ENCODE measurements at places on chromosomes 7 and 10.

GRCh38 chr7:45163692-45164052 is 6.1 kb downstream of the RAMP3 start:
- DNase-seq: no peak

DNA sequence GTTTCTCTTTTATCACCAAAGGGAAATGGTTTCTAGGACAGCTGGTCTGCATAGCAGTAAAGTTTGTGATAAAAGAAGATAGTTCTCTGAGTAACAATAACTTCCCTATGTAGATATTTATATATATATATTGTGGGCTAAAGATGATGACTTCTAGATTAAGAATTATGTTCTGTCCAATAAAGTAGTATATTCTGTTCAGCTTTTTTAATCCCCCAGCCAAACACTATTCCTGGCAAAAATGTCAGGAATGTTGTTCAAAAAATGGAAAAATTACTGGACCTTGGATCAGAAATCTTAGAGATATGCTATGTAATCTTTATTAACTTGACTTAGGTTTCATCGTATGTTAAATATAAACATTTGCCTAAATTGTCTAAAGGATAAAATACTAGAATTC is 136.3 kb upstream of the GNAI1 start:
- no peak for DNase-seq

DNA sequence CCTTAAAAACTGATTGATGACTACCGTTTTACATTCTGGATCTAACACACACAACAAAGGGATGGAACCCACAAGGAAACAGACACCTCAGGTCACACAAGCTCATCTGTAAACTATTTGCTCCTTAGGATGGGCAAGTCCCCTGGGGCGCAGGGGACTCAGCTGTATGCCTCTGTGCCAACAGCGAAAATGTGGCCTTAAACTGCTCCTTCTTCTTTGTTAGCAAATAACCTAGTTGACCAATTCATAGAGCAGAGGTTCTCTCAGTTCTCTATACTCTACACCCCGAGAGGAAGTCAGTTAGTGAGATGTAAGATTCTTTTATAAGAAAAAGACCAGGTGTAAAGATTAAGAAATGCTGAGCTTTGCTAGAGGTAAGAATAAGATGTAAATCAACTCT is 181.9 kb upstream of the PRSS58 start:
- DNase-seq: no peak

DNA sequence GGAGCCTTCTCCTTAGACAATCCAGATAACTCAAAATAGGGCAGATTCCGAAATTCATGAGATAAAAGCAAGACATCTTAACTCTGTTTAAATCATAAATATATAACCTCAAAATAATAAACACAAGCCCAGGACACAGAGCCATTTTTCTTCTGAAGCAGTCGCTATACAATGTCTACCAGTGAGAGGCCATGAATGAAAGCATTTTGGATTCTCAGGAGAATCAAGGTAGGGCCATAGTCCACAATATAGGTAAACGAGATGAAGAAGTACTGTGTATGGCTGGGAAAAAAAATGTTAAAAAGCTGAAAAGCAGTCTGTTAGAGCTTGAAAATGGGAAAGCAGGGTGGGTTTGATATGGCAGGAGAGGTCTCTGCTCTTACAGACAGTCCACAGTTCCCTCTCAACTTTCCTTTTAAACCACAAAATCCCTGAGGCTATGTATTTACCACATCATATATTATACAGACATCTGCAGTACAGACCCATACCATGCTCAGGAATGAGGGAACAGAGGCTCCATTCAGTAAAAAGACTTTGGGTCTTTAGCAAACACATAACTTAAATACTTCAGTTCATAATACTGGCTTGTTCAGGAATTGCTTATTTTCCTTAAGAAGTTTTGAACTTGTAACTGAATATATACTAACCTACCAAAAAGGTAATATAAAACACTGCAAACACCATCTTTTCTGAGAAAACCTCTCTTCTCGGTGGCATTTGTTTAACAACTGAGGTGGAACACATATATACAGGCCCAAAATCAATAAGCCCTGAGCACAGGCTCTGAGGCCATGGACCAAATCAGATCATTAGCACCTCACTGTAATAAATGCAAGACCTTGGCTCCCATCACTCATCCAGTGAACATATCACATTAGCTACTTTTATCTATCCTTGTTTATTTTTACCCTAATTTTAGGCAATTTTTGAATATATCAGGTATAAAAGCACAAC is 109.3 kb downstream of the SORBS1 start:
- no peak for DNase-seq

- peak; percentile 55 for DNase-seq
Measured at GRCh38 chr10:48523212-48523819, 81.6 kb downstream of the ARHGAP22 start.

GRCh38 chr7:27423290-27423689 is 180.7 kb downstream of the EVX1 start:
- DNase-seq: no peak

DNA sequence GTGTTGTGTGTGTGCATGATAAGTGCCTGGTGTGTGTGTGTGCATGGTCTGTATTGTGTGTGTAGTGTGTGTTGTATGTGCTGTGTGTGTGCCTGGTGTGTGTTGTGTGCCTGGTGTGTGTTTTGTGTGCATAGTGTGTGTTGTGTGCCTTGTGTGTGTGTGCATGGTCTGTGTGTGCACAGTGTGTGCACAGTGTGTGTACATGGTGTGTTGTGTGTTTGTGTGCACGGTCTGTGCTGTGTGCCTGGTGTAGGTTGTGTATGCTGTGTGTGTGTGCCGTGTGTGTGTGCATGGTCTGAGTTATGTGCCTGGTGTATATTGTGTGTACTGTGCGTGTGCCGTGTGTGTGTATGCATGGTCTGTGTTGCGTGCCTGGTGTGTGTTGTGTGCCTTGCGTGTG is 403.0 kb upstream of the RNF32 start:
- no peak for DNase-seq

GRCh38 chr7:112189691-112190090 is 16.5 kb downstream of the DOCK4 start:
- DNase-seq: no peak

- DNase-seq: peak; percentile 46
Measured at GRCh38 chr10:70440296-70441160, 953 bp downstream of the NODAL start.

GRCh38 chr7:68682910-68683309 is 915.4 kb upstream of the AUTS2 start:
- no peak for DNase-seq

- DNase-seq: no peak
Measured at GRCh38 chr7:158734861-158735260, 30.3 kb upstream of the NCAPG2 start.

DNA sequence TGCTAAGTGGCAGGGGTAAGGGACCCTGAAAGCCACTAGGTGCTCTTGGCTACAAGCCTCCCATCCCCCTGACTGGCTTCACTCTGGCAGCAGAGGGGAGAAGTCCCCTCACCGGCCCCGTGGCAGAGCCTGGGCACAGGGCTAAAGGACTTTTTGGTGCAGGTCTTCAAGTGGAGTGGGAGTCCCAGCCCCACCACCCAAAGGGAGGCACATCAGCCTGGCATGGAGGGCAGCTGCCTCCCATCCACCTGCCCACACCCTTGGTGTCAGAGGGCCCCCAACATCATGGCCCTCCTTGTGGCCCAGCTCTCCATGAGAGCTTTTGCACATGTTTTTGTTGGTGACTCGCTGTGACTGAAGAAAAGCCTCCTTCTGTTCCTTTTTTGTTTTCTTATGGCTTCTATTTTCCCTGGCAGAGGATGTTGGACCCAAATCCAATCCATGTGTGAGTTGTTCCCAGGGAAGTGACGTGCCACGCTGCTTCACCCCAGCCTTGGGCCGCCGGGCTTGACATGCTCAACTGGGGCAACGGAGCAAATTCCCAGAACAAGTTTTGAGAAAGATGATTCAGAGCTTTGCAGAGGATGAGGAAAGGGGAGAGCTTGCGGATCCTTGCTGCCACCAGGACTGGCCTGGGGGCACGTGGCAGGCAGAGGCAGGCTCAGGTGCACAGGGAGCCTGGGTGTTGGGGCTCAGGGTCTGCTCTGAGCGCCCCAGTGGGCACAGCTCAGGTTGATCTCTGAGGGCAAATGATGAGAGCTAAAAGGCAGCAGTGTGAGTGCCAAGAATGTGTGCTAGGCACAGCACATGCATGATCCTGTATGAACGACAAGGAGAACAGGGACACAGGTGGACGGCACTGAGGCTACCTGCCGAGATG is 1.9 kb upstream of the AEBP1 start:
- no peak for DNase-seq

DNA sequence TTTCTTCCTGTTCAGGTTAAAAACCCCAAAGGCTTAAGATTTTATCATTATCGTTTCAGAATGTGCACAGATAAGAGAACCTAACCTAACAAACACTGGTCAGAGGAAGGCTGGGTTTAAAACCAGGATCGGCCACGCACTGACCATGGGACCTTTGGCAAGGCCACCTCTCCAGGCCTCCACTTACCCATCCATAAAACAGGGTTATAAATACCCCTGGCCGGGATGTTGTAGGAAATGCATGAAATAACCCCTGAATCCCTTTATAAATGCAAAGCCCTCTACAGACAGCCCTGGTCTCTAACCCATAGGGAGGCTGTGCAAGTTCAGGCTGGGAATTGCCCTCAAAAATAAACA is 418 bp downstream of the DEPP1 start:
- no peak for DNase-seq

GRCh38 chr7:38746438-38746837 is 115.3 kb upstream of the AMPH start:
- DNase-seq: no peak

DNA sequence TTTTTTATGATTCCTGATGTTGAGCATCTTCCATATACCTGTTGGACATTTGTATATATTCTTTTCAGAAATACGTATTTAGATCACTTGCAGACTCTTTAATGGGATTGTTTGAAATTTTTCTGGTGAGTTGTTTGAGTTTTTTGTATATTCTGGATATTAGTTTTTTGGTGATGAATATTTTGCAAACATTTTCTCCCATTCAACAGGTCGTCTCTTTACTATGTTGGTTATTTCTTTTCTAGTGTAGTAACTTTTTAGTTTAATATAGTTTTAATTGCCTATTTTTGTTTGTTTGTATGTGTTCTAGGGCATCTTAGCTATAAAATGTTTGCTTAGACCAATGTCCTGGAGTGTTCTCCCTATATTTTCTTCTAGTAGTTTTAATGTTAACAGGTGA is 72.7 kb downstream of the ZWINT start:
- DNase-seq: no peak

DNA sequence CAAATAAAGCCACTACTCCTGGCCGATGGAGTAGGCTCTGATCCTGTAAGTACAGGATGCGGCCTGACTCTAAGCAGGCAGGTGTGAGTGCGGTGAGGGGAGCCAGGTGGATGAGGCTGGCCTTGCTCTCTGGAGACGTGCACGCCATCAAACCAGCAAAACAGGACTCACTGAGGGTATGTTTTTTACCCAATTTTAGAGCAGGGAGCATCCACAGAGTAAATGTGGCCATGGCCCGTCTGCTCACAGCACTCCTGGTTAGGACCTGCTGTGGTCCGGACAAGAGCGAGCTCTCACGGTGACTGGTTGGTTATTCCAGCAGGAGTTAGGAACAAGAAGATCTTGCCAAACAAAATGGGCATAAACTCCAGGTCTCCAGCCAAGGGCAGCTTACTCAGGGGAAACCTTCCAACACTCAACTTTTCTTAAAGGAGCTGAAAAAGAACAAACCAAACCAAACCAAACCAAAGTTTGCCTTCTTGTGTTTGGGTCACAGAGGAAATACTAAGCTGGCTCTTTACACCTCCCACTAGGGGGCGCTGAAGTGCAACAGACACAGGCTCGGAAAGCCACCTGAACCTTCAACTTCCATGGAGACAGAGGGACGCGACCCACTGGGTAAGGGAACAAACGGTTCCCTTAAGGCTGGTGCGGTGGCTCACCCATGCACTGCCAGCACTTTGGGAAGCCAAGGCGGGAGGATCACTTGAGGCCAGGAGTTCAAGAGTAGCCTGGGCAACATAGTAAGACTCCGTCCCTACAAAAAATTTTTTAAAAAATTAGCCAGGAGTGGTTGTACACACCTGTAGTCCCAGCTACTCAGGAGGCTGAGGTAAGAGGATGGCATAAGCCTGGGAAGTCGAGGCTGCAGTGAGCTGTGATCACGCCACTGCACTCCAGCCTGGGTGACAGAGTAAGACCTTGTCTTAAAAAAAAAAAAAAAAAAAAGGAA is 122.4 kb downstream of the CLEC2L start:
- peak; percentile 85 for DNase-seq

DNA sequence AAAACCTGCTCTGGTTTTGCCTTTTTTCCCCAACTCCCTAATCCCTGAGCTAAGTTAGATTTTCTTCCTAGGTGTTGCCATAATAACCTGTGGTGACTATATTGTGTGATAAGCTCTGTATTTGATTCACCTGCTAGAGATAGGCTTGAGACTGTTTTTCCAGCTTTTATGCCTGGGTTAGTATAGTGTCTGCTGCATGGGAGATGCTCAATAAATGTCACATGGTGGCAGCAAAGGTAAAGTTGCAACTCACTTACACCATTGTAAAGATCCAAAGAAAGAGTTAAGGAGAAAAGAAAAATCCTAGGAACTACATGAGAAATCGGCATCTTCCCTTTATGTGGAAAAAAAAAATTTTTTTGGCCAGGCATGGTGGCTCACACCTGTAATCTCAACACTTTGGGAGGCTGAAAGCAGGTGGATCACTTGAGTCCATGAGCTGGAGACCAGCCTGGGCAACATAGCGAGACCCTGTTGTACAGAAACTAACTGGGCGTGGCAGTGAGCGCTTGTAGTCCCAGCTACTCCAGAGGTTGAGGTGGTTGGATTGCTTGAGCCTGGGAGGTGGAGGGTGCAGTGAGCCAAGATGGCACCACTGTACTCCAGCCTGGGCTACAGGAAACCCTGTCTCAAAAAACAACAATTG is 3.7 kb downstream of the CCNJ start:
- no peak for DNase-seq

DNA sequence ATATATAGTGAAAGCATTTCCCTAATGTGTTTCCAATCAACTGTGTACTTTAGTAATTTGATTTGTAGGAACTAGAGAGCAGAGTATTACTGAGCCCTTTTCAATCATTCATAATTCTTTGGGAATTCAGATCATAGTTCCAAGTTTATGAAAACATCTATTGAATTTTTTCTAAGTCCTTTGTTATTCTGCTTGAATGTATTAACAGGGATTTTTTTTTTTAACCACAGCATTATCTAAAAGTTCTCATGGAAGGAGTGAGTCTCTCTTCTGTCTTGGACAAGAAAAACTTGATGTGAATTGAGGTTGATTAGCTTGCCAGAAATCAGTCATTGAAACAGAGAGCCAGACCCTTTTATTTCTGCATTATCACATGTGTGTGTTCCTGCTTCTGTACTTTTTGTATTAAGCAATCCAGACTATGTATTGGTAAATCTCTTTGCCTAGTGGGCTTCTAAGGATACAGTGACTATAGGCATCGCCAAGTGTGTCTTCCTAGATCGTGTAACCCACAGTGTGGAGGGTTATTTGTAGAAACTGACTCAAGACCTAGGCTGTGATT is 59.9 kb downstream of the BMPER start:
- DNase-seq: no peak

- peak; percentile 42 for DNase-seq
Measured at GRCh38 chr7:114931656-114932011, 9.7 kb downstream of the MDFIC start.

DNA sequence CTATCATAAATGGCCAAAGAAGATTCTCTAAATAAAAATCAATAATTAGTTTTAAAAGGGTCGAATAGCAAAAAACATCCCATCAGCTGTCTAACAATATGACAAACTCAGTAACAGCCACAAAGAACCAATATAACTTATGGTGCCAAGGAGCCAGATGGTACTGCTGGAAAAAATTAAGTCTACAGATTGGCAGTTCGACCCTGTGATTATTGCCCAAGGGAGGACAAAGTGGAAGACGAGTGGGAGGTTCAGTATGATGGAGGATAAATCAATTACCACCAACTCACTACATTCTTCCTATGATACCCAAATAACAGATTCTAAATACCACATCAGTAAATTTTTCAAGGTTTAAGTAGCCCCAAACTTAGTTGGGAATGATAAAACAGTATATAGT is 49.0 kb downstream of the SKAP2 start:
- DNase-seq: no peak
